ENCODE measurements at places on chromosomes 7 and 10. TPM values are rescaled to one million over a fixed set of nuclear protein-coding genes. Genes with fewer than 3 reads are reported as not detected.
A peak's percentile ranks its signal among the peaks of the same experiment; 100 is the strongest.

GRCh38 chr7:47089068-47089417, 492.9 kb downstream of the TNS3 start:
- no peak for DNase-seq

GRCh38 chr7:150409300-150410030, 30.3 kb downstream of the ZNF775 start:
- DNase-seq = no peak

DNA sequence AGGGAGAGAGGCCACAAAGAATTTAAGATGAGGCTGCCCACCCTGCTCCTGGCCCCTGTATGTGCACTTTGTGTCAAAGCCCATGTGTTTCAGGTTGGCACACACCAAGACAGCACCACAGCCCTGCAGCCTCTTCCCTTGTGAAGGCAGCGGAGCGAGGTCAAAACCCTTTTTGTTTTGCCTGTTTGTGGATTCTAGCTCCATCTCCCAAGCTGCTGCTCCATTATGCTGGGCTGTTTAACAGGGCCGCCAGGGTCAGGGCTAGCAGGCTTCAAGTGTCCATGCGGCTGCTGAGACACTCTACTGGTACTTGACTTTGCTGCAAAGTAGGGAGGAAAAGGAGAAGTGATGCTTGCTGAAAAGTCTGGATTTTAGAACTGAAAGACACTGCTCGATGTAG, 142.3 kb upstream of the EFCAB10 start:
- no peak for DNase-seq

- DNase-seq = no peak
These were observed 9.3 kb downstream of the ZNF212 start for GRCh38 chr7:149248777-149249176.

SLC29A4 gene
- total RNA-seq = 0.88 TPM

DNA sequence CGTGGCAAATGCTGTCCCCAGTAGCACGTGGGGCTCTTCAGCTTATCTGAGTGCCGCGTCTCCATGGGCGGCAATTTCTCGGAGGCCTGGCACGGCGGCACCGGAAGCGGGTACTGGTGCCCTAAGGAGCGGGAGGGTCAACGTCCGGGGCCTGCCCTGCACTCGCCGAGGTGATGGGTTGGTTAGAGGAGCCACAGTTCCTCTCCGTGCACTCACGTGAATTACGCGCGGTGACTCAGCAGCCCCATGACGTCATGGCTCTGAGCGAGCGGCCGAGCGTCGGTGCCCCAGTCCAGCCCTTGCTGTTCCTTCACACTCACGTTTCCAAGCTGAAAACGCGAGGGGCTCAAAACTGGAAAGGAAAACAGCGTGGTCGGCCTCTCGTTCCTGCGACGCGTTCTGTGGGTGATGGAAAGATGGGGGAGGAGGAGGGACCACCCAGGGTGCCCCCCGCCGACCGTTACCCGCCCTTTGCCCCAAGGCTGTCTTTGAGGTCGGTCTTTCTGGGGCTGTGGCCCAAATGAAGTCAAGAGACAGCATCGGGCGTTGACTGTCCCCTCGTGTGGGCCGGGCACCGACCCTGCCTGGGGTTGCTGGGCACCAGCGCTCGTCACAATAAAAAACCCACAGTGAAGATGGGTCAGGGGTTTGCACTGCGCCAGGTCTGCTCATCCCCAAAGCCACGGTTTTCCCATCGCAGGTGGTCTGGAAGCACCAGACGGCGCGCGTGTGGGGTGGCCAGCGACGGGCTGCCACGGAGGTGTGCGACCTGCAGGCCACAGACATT, 70.4 kb upstream of the CFAP46 start:
- peak; percentile 85 for DNase-seq

ABCA13 gene
- total RNA-seq = 0.12 TPM

DNA sequence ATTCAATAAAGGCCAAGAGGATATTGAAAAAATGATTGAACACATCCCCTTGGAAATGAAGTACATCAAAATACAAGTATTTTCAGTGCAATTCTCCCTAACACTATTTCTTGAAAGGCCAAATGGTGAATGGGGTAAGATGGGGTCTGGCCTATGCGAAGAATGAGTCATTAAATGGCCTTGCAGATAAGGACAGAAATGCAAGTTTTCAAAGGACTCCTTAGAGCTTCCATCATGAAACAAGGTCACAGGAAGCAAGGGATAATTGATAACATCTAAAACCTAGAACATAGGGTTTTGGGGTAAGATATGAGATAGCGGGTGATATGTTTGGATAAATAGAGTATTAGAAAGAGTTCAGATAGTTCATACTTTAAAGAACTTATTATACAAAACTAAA, 109.3 kb upstream of the ABCB5 start:
- DNase-seq = no peak

GRCh38 chr10:124921261-124921660, 20.7 kb upstream of the ZRANB1 start:
- DNase-seq = no peak

GRCh38 chr7:134907639-134908038, 78.7 kb upstream of the AGBL3 start:
- DNase-seq = no peak

DNA sequence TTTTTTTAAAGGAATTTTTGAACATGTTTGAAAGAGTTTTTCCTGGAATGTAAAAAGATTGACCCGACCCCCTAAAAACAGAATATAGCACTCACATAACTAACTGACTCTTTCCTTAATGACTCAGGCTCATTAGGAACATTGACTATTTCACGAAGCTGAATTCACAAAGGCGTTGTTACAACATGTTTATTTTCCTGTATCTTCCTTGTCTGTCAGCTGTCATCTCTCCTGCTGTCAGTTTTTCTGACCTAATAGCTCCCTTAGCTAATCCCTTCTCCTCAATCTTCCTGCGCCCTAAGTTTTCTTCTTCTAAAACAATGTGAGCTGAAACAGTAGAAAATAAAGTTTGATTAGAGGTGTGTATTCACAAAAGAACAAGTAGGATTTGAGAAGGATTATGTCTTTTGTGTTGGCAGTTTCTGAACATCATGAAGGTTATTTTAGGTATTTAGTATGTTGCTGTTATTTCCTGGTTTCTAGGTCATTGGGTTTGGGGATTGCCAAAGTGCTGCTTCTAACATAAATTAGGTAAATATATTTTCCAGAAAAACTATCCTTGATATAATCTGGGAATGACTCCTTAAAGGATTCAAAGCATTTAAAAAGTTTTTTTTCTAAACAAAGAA, 4.6 kb upstream of the MDFIC start:
- DNase-seq = no peak

DNA sequence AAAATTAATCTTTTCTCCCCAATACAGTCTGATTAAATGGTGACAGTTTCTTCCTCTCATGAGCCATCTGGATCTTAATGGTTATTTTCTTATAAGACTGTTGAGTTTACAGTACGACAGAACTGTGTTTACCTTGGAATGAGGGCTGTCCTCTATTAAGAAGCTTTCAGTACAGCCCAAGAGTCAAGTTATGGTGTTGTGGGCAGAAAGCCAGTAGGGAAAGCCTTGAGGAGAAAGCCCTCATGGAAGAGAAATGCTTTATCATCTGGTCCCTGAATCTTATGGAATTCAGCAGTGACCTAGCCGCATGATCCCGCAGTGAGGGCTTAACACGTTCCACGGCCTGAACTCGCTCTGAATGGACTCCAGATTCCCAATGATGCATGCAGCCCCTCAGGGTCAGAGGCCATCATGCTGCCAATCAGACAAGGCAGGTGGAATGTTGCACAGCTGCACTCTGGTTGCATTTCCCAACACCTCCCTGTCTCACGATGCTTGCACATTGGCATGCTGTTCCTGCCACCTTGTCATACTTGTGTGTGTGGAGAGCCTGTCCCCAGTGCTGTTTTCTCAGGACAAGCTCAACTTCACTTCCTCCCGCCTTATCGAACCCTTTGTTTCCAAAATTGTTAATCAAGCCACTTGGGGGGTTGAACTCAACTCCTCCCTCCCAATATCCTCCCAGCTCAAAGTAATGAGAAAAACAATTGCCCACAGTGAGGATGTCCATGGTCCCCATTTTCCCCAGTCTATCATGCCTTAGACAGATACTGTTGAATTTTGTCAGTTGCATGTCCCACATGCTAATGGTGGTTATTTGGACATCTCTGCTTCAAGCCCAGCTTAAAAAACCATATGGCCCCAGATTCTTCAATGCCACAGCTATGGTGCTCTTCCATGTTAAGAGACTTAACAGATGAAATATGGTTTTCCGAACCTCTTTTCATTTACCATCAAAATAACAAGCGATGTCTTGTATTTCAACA, 211.1 kb upstream of the TCF7L2 start:
- DNase-seq = no peak

GRCh38 chr7:25093268-25093826, 31.7 kb downstream of the CYCS start:
- DNase-seq = peak; percentile 81

DNA sequence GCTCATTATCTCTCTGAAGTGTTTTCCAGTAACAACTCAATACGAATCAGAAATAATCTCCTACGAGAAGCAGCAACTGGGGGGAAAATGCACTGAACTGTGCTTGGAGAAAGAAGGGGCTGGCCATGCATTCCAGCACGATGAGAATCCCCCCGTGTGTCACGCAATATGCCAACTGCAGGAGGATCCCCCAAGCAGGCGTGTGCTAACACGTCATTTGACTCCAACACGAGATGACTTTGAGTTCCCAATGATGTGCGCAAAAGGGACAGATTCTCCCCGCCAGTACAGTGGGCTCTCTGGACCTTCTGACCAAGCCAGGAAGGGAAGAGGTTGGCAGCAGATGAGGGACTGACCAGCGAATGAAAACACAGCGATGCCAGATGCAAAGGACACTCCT, 105.5 kb downstream of the KCNMA1 start:
- peak; percentile 12 for DNase-seq

GRCh38 chr10:44307691-44308090, 77.2 kb downstream of the CXCL12 start:
- no peak for DNase-seq

HMX2 gene
- not detected for total RNA-seq

THSD7A gene
- 20.0 TPM for total RNA-seq

GRCh38 chr7:150979713-150980390, 1.7 kb upstream of the KCNH2 start:
- no peak for DNase-seq

DNA sequence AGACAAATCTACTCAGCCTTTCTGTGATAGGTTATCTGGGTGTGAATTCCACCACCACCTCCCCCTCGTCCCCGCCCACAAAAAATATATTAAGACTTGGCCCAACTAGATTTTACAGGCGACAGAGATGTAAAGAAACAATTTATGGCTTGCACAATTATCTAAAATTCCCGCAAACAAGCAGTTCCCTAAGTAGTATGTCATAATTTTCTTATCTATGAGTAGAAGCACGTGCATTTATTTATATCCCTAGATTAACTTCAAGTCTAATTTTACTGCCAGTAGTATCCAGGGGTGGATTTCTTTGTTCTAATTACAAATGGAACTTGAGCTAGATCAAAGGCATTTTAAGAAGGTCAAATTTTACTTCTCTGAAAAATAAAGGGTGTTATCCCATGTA, 1.7 kb downstream of the TSPAN12 start:
- DNase-seq = no peak

- DNase-seq = no peak
These were observed 107.3 kb downstream of the HGF start for GRCh38 chr7:81662531-81662930.

PPP1R3A gene
- 2.5 TPM for total RNA-seq

PAPOLB gene
- total RNA-seq = 0.26 TPM

IGFBP1 gene
- total RNA-seq = not detected

CTAGE15 gene
- not detected for total RNA-seq

DNA sequence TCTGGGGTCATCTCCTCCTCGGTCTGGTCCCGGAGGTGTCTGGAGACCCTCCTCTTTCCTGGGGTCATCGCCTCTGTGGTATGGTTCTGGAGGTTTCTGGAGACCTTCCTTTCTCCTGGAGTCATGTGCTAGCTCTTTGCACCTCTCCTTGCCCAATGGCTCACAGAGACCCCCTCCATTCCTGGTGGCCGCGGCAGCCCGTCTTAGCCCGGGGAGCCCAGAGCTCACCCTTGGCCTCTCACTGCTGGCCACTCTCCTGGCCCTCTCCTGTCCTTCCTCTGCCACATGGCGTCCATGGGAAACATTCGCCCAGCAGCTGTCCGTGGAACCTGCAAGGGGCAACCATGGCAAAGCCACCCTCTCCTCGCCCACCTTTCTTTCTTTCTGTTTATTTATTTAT, 20.2 kb upstream of the FOXL3 start:
- DNase-seq = no peak

C1QL3 gene
- not detected for total RNA-seq

DNA sequence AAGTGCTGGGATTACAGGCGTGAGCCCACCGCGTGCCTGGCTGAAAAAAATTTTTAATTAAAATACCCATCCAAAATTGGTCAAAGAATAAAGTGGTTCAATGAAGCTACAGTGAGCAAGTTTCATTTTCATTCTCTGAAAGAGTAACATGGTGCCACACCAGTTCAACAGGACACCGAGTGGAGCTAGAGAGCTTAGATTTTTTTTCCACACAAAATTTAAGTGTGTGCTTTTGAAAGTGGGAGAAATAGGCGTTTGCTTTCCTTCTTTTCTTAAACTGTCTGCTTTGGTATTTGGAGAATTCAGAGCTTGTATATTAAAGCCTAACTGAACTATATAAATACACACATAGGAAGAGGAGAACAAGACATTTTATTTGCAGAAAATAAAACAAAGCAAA, 43.4 kb downstream of the BPGM start:
- DNase-seq = no peak

SPAM1 gene
- total RNA-seq = not detected

TFEC gene
- 12.4 TPM for total RNA-seq

DNA sequence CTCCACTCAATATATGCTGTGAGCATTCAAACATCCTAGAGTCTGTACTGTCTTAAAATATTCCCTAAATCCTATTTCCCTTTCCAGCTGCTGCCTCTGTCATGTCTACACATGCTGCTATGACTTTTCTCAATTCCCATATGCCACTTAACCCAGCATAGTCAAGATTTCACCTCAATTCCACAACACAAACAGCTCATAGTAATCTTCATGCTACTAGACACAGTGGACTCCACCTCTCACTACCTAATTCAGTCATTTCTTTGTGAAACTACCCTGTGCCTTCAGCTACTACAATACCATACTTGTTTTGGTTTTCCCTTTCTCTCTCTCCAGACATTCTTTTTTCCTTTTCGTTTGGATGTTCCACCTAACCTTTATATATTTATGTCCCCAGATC, 45.5 kb downstream of the GSAP start:
- no peak for DNase-seq

DNA sequence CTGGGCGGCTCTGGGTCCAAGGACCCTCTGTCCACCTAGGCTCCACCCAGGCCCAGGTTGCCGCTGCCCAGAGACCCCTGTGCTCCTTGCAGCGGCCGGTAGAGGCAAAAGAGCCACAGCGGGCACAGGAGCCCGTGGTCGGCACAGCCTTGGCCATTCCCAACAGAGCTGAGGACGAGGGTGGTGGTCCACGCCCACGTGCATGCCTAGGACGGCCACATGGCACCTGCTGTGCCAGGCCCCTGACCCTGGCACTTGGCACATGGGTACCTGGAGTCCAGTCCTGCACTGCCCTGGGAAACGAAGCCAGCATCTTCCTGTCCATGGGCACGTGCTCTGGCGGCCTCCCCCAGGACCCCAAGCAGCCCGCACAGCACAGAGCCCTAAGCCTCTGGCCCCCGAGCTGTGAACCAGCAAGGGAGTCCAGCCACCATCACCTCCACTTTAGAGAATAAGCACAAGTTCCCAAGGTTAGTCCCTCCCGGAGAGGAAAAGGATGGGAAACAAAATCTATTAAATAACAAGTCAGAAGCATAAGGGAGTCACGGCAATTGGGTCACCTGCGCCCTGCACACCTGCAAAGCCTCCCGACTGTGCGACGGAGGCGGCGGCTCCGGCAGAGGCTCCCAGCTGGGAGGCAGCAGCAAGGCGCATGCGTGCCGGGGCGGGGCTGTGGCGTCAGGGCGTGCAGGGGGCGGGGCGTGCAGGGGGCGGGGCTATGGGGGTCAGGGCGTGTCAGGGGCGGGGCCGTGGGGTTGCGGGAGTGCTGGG, 59.1 kb downstream of the STK32C start:
- no peak for DNase-seq

Data from aorta (tissue), 5 donors.